Aorta (tissue), 5 donors: ENCODE measurements at places on chromosomes 6 and 20.

DNA sequence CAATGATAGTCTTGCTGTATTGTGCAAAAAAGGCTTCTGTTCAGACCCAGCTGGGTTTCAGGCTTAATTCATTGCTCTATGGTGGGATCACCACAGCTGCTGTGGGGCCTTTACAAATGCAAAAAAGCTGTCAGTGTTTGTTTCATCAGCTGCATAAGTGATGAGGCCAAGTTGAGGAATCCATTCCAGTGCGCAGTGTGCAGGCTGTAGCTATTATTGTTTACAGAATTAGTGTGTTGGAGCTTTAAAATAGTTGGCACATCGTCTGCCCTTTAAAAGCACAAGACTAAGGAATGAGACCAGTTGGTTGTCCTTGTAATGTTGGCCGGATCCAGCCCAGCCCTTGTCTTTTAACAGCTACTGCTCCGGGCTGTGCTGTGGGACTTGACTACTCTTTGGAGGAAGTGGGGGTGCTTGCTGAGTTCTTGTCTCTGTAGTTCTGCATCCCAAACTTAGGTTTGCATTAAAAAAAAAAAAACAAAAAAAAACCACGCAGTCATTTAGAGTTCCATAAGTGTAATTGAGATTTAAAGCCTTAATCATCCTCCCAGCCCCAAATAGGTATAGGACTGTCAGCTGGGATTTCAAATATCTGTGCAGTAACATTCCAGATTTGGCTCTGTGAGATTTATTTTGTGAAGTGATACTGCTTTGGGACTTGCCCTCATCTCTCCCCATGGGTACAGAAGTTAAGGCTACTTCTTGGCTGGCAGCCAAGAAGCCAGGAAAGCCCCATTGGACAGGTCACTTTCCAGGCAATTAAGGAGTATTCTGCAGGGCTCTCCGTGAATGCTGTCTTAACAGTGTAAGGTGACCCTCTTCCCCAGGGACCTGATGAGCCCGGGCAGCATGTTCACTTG lies 19.3 kb downstream of the JARID2 start:
- DNase-seq = no peak

GRCh38 chr20:5737966-5738365 lies 12.2 kb upstream of the SHLD1 start:
- DNase-seq = no peak

- no peak for DNase-seq
These were observed 31.2 kb downstream of the TREML1 start for GRCh38 chr6:41122918-41123317.

GRCh38 chr20:19407736-19408135 lies 195.3 kb downstream of the SLC24A3 start:
- DNase-seq = no peak

DNA sequence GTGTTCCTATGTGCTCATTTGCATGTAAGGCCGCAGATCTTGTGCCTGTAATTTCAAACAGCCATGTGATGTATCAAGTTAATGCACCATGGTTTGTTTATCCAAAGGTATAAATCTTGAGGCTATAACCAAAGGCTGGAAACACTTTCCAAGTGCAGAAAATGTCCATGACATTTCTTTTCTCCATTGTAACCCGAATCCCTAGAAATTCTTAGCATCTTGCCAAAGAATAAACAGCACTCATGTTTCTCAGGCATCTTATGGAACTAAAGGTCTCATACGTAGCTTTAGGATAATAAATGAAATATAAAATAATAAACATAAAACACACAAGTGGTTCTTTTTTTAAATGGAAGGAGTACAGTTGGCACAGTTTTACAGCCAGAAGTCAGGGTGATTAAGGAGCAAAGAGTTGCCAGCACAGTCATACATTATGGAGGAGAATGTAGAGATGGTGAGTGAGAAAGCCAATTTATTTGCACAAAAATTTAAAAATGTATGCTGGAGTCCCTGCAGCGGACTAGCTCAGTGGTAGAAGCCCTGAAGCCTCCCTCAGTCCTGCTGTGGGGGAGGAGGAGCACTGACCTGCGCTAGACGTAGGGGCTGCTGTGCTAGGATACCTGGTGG lies 18.0 kb downstream of the CDH26 start:
- DNase-seq = no peak

GRCh38 chr6:39350723-39351505 lies 28.4 kb upstream of the KCNK16 start:
- no peak for DNase-seq

DNA sequence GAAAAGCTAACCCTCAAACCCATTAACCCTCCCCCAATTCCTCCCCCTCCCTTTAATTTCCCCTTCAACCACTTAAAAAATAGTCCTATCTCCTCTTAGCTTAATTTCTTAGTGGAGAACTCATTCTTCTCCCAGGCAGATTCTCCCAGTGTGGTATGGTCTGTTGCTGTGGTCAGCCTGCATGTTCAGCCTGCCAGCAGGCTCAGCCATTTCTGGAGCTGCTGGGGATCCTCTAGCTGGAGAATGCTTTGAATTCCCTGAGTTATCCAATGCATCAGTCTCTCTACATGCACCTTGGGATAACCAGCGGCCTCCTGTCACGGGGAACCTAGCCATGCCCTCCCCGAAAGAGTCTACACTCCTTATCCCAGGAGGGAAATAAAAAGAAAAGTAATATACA lies 375.4 kb upstream of the RSPO3 start:
- DNase-seq = no peak

DNA sequence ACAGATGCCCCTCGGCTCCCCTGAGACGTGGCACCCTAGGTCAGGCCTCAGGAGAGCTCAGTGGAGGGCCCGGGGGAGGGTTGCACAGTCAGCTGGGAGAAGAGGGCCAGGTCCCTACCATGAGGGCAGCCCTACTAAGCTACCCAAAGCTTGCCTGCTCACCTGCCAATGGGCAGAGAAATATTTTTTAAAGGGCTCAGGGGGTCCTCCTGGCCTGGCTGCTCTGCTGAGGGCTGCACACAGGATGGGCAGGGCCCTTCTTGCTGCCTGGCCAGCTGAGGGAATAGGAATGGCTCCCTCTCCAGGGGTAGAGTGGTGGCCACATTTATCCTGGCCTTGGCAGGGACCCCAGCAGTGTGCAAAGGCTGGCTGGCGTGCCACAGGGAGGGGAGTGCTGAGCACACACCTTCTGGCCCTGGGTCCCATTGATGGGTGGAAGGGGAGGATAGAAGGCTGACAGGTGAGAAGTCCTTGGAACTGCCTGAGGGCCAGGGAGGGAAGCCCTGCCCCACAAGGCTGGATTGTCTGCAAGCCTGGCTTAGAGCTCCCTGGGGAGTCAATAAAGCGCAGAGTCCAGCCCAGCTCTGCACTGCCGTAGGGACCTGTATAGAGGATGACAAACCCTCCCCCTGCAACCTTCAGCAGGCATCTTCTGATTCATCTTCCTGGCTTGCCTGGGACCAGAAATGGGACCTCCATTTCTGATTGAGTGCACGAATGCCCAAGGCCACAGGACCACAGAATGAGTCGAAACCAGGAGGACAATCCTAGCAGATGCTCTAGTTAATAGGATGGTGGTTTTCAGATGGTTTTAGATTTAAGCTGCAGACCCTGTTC lies 62.1 kb downstream of the NOL4L start:
- peak; percentile 18 for DNase-seq

GRCh38 chr6:105191351-105191750 lies 11.5 kb upstream of the POPDC3 start:
- no peak for DNase-seq

GRCh38 chr20:1846876-1847275 lies 48.3 kb upstream of the SIRPA start:
- DNase-seq = no peak

- DNase-seq = no peak
These were observed 1.1 kb downstream of the ZNF165 start for GRCh38 chr6:28081486-28081751.

DNA sequence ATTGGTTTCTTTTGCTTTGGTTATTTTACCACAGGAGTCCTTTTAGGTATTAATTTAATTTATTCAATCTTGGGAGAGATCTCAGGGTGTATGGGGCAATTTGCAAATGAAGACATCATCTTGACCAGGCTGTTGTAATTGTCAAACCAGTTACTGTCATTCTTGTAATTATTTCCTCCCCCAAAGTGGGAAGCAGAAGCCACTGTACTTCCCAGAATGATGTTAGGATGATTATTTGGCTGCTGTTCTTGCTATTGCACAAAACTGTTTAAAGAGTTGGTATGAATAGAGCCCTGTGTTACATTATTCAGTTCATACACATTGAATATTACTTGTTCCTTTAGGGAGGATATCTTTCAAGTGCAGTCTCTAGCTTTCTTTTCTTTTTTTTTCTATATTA lies 1.7 kb downstream of the TAAR6 start:
- DNase-seq = no peak

DNA sequence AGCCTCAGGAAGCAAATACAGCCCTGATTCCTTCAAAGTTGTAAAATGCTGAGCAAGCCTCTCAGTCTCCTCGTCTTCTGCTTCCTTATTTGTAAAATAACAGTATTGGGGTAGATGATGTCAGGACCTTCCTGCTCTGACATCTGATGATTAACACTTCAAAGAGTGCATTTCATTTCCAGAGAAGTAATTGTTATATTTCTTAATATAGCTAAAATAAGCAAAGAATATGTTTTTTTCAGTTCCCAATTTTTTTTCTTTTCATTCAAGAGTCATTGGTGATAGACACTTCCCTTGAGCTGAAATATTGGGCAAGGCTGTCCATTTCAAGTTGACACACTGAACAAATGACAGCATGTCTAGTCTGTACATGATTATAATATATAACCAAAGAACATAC lies 53.4 kb downstream of the SLX4IP start:
- no peak for DNase-seq

DNA sequence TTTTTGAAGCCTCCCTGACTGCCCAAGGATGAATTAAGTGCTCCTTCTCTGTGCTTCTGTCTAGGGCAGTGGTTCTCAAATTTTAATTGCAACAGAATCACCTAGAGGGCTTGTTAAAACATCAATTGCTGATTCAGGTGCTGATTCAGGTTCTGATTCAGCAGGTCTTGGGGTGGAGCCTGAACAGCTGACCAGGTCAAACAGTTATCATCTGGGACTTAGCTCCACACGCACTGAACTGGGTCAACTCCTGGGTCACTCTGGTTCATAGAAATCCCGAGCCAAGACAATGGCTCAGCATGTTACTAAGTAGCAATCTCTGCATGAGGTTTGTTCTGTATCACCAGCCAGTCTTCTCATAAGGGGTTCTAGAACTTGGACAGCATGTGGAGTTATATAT lies 192.3 kb downstream of the GJA1 start:
- DNase-seq = no peak

GRCh38 chr20:11454966-11455799 lies 462.5 kb upstream of the BTBD3 start:
- no peak for DNase-seq

GRCh38 chr20:54849741-54850140 lies 374.3 kb downstream of the DOK5 start:
- DNase-seq = no peak

DNA sequence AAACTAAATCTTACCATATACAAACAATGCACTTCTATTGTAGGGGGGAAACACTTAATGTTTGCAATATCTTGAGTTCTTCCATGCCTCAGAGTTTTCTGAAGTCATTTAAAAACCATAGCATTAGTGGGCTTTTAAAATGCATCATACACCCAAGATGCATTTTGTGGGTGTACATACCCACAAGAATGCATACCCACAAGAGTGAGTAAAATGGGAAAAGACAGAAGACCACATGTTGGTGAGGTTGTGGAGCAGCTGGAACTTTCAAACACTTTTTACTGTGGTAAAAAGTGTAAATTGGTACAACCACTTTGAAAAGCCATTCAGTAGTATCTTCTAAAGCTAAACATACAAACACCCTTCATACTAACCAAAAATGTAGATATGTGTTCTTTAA lies 57.5 kb downstream of the CYB5R4 start:
- DNase-seq = no peak

GRCh38 chr6:19524366-19525186 lies 312.6 kb upstream of the ID4 start:
- DNase-seq = no peak

- DNase-seq = no peak
These were observed 14.2 kb downstream of the PAX1 start for GRCh38 chr20:21719592-21720214.

DNA sequence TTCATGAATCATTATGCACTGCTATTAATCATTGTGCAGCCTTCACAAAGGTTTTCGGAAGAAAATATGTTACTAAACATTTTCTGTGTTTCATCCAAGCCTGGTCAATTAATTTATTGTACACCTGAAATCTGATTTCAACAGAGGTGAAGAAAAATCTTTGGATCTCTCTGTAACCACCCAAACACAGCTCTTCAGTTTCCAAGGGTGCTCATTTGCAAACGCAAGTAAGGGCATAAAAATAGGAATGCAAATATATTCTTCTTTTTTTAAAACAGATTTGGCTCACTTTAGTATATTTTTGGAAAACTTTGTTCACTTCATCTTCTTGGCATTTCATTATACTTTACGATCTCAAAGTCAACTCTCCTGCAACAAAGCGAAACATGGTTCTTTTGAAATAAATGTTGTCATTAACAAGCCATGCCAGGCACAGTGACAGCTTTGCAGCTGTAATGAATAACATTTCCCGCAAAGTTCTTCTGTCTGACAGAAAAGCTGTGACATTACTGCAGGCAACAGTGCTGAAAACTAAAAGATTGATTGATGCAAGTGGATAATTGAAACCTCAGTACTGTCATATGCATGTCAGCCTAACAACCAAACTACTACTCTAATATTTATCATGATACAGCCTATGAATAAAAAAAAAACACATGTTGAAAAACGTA lies 348.3 kb downstream of the FRK start:
- no peak for DNase-seq

DNA sequence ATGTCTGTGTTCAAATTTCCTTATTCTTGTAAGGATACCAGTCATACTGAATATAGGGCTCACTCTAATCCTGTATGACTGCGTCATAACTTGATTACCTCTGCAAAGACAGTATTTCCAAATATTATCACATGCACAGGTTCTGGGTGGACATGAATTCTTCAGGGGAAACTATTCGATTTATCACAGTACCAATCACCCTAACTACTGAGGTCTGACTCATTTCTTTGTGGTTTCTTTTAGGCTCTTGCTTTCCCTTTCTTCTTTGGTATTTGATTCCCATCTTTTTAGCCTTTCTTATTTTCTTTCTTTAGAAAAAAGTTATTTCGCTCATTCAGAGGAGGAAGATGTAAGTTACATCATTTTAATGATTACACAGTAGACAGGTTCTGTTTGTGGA lies 40.3 kb upstream of the TBX18 start:
- no peak for DNase-seq

DNA sequence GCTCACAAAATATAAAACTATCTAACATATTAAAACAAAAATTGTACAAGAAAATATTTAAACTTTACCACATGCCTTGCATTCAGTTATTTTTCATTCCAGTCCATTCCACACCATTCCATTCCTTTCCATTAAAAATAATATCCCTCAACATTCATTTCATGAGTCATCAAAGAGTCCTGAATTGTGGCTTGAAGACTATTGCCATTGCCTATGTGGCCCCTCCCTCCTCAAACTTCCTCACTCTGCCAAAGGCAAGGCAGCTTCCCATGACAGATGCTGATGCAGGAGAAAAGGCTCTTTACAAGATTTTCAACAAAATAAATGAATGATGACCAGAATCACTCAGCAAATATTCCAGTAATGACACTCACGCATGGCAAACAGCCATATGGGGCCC lies 31.7 kb downstream of the IL20RA start:
- DNase-seq = no peak

- no peak for DNase-seq
These were observed 26.7 kb downstream of the AKAP7 start for GRCh38 chr6:131161987-131162386.

- no peak for DNase-seq
These were observed 75.5 kb downstream of the GPR6 start for GRCh38 chr6:110053395-110054240.
